EL (cell line): ENCODE measurements at places on chromosomes 5 and 9.
A peak's percentile ranks its signal among the peaks of the same experiment; 100 is the strongest.

DNA sequence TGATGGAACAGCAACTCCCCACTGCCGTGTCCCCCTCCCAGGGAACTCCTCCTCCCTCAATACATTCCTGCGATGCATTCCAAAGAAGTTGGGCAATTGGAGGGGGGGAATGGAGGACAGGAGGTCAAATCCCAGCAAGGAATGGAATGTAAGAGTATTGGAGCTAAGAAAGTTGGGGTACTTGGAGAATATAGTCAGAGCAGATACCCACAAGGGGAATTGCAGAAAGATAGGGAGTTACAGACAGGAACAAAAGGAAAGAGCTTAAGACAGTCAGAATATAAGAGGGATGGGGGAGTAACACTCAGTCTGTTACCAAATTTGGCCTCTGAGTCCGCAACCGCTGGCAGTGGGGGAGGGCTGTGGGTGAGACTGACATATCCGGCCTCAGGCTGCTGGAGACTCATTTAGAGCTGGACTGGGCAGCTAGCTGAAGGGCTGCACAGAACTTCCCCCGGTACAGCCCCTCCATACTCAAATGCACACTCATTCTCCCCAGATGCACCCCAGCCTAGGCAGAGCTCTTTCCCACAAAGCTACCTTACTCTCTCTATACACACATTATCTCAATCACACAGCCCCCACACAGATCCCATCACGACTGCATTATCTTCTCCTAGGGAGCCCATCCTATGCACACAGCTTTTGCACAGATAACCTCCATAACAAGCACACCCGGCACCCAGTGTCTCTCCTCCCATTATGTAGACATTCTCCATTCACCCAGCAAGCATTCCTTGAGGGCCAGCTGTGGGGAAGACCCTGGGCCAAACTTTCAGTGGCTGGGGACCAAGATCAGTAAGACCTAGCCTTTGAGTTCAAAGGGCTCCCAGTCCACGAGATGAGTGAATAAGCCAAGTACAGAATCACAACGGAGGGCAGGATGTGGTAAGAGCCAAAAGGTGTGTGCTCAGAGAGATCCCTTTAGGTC lies 3.7 kb downstream of the TLN1 start:
- DNase-seq, result peak; percentile 97

GRCh38 chr5:55421074-55421529 lies 113.3 kb downstream of the MTREX start:
- peak; percentile 24 for DNase-seq

DNA sequence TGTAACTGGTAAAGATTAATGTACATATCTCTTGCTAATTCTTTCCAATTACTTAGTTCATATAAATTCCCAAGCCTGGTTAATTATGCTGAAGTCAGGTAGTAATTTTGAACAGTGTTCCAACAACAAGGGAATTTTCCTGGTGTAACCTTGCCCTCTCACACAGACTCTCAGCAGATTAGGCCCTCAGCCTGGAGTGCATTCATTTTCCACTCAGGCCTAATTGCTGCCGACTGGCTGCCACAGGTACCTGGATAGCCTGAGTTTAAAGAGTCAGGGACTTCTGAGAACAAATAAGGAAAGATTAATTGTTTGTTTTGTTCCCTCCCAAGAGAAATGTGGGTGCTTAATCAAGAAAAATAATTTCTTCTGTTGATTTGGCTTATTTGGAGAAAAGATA lies 71.4 kb downstream of the PPIC start:
- no peak for DNase-seq

- DNase-seq, result peak; percentile 50
These were observed 452.0 kb upstream of the ZNF608 start for GRCh38 chr5:125198270-125198974.

GRCh38 chr9:33329979-33330378 lies 39.7 kb downstream of the NFX1 start:
- peak; percentile 70 for DNase-seq

DNA sequence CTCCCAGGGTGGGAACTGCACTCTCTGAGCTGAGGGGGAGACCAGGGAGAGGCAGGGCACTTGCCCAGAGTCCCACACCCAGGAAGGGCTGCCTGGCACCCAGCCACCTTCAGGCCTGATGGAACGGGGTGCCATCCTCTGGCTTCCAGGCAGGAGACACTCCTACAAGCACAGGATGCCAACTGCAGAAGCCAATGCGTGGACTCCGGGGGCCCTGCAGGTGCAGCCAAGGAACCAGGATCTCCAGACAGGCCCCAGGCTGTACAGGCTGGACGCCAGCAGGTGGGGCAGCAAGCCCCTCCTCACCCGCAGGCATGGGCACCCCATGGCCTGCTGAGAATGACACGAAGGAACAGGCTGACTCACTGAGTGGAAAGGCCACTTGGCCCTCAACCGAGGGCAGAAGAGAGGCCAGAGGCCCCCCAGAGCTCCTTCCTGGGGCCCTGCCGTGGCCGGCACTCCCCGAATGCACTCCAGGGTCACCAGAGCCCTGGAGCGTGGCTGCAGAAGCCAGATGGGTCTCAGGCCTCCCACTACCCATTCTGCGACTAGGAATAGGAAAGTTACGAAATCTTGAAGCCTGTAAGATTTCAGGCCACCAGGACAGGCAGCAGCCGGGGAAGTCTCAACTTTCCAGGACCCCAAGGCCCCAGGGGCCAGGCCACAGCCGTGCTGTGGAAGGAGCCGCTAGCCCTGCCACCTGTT lies 15.7 kb downstream of the NACC2 start:
- no peak for DNase-seq

GRCh38 chr5:38515092-38515491 lies 41.4 kb downstream of the LIFR start:
- no peak for DNase-seq

DNA sequence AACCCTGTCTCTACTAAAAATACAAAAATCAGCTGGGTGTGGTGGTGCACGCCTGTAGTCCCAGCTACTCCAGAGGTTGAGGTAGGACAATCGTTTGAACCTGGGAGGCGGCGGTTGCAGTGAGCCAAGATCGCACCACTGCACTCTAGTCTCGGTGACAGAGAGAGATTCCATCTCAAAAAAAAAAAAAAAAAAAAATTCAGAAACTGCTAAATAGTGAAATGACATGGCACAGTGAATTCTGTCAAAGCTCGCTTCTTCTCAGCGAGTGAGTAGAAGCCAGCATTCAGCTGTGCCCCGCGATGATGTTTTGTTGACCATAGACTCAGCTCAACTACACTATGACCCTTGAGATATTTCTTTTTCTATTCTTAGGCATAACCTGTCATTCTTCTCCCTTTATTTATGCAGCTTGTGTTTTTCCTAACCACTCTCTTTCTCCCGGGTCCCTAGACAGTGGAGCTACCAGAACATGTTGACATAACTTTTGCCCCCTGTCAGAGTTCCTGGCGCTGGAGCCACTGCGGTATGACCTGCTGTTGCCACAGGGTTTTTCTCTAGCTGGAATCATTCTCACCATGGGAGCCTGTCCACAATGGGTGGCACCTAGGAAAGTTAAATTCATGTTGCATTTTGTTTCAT lies 13.5 kb upstream of the IQGAP2 start:
- no peak for DNase-seq

GRCh38 chr5:64637837-64638443 lies 52.4 kb upstream of the SHISAL2B start:
- peak; percentile 8 for DNase-seq

DNA sequence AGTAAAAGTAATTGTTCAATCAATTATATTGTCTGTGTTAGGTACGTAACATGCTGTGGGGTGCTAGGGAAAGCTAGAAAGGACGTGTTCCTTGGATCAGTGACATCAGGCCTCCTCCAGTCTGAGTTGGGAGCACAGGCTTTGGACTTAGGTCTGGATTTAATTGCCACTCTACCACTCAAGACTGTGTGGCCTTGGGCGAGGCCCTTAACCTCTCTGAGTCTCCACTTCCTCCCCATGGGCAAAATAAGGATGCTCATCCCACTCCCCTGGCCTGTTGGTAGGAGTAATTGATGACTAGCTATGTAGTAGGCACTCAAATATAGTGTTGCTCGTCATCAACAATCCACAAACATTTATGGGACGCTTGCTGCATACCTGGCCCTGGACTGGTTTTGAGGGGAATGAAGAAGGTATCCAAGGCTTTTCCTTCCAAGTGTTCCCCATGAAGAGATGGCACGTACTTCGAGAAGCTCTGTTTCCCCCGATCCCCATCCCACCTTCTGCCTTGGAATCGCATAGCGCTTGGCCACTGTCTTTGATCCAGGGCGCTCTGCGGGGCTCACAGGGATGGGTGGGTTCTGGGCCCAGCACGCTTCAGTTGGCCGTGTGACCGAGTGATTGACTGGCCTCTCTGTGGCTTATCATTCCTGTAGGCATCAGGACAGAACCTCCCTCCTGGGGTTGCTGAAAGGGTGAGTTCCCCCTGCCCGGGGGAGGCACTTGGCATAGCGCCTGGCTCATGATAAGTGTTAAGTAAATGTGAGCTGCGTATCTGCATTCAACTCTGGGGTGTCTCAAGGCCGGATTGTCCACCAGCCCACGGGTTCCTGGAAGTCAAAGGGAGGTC lies 8.1 kb downstream of the FGF18 start:
- DNase-seq, result no peak

DNA sequence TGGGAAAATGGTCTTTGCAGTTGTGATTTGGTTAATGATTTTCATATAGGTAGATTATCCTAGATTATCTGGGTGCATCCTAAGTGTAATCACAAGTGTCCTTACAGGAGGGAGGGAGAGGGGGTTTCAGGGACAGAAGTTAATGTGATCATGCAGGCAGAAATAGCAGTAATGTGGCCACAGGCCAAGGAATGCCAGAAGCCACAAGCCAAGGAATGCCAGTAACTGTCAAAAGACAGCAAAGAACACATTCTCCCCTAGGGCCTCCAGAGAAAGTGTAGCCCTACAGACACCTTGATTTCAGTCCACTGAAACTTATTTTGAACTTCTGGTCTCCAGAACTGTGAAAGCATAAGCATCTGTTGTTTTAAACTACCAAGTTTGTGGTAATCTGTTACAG lies 2074.5 kb downstream of the MAT2B start:
- no peak for DNase-seq

DNA sequence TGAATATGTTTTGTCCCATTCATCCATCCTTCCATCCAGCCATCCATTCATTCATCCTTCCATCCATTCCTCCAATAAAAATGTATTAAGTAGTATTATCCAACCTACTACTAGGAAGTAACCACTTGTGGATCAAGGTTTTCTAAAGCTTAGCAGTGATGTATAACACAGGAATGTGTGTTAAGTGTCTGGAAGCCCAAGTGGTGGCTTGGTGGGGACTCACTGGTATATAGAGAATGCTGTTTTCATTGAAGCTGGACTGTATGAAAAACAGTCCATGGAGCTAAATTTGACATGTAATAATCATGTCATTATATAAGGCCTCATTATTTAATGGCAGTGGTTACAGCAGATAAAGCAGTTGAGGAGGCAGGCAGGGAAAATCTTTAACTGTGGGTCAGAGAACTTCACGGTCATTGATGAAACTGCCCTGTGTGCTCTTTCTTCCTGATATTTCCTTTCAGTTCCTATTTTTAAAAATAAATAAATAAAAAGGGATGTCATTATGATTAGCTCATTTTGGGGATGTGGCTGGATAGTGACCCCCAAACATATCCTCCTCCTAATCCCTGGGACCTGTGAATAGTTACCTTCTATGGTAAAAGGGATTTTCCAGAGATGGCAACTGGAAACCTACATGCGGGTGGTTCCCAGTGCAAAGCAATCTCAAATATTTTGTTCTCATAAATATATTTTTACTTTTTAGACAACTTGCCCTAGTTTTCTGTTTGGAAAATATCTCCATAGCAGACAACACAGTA lies 82.3 kb downstream of the DAPK1 start:
- peak; percentile 46 for DNase-seq

GRCh38 chr9:99255651-99256050 lies 33.6 kb downstream of the SEC61B start:
- DNase-seq, result no peak

GRCh38 chr5:123659011-123659410 lies 147.0 kb downstream of the CSNK1G3 start:
- DNase-seq, result no peak

GRCh38 chr9:131019388-131020239 lies 10.6 kb downstream of the LAMC3 start:
- DNase-seq, result peak; percentile 22

- DNase-seq, result peak; percentile 53
These were observed 30.8 kb downstream of the CD180 start for GRCh38 chr5:67165526-67166459.

DNA sequence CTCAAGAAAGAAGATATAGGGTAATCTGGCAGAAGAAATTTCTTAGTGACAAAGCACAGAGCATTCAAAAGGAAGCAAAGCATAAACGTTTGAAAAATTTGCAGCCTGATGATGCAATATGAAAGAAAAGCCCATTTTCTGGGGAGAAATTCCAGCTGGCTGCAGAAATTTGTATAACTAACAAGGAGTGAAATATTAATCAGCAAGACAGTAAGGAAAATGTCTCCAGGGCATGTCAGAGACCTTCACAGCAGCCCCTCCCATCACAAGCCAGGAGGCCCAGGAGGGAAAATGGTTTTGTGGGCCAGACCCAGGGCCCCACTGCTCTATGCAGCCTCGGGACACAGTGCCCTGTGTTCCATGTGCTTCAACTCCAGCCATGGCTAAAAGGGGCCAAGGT lies 359.4 kb downstream of the HINT1 start:
- DNase-seq, result no peak

- no peak for DNase-seq
These were observed 32.5 kb upstream of the MYORG start for GRCh38 chr9:34409154-34409553.

GRCh38 chr5:107203243-107203642 lies 467.5 kb downstream of the EFNA5 start:
- DNase-seq, result no peak

DNA sequence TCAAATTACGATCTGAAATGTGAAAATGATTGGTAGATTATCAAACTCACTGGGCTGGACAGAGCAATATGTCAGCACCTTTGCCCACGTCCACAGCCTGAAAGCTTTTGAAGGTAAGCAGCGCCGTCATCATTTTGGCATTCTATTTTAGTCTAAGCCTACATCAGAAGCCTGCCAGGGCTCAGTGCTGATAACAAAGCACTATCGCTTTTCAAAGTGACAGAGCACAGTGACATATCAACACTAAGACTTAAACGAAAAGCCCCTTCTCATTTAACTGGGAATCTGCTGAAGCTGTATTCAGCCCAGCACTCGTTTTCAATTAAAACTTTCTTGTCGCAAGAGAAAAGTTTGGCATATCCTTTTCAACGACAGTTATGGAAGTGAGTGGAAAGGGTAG lies 1076.3 kb downstream of the PTPRD start:
- no peak for DNase-seq

- peak; percentile 91 for DNase-seq
These were observed 102.3 kb upstream of the CCDC112 start for GRCh38 chr5:115398719-115399118.

DNA sequence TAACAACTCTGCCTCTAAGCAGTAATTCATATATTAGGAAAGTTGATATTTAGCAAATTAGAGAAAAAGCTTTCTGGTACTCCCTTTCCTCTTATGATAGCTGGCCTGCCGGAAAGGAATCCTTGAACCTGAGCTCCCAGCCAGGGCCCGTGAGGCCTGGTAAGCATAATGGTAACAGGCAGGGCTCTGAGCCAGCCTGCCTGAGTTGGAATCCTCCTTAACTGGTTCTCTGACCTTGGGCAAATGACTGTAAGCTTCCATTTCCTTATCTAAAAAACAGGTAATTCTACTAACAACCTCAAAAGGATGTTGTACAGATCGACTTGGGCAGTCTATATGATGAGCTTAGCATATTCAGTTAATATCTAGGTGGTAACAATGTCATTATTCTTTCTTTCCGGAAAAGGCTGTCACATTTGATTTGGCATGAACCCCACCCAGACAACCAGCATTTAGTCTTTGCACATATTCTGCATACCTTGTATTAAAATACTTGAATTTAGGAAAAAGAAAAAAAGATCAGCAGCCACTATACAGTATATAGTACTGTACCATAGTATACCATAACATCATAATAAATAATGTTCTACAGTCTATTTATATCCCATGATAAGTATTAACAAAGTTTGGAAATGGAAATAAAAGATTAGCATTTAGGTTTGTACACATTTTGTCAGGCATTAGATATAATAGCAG lies 55.7 kb upstream of the MAP3K1 start:
- DNase-seq, result no peak
